ENCODE measurements at places on chromosomes 1 and 21.

DNA sequence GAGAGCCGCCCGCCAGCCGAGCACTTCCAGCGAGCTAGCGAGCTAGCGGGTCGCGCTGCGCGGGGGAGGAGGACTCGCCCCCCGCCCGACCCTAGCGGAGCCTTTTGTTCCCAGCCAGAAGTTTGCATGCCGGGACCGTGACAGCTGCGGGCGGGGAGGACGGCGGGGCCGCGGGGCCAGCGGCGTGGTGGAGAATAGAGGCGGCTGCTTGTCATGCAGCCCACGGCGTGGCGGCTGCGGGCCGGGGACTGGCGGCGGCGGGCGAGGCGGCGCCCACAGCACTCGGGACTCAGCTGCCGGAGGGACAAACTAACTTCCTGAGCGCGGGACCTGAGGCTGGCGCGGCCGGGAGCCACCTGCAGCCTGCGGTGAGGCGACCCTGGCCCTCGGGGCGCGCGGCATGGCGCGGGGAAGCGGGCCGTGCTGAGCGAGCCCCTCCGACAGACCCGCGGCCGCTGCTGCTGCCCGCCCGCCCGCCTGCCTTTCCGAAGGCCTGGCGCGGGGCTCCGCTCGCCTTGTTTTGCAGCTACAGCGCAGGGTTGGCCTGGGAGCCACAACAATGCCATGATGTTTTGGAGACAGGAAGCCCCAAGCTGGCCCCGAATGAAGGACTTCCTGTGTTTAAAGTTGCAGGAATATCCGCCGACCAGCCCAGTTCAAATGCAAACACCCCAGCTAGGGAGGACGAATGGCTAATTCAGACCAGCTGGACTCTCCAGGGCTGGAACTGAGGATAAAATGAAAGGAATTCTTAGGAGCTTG lies 82.2 kb upstream of the BMP8A start:
- no peak for DNase-seq

DNA sequence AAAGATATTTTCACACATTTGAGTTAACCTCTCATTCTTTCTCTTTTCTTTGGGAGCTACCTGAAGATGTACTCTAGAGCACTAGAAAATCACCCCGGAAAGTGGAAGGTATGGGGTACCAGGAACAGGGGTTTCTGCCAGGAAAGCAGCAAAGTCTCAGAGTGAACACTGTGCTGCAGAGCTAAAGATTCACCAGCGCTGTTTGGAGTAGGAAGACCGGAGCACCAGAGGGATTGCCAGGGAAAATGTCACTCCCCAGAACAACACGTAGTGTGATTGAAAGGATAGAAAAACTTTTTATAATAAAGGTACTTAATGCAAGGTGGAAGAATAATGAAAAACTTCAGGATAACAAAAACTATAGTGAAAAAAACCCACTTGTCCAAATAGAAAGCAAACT lies 26.7 kb upstream of the KCNK1 start:
- no peak for DNase-seq

DNA sequence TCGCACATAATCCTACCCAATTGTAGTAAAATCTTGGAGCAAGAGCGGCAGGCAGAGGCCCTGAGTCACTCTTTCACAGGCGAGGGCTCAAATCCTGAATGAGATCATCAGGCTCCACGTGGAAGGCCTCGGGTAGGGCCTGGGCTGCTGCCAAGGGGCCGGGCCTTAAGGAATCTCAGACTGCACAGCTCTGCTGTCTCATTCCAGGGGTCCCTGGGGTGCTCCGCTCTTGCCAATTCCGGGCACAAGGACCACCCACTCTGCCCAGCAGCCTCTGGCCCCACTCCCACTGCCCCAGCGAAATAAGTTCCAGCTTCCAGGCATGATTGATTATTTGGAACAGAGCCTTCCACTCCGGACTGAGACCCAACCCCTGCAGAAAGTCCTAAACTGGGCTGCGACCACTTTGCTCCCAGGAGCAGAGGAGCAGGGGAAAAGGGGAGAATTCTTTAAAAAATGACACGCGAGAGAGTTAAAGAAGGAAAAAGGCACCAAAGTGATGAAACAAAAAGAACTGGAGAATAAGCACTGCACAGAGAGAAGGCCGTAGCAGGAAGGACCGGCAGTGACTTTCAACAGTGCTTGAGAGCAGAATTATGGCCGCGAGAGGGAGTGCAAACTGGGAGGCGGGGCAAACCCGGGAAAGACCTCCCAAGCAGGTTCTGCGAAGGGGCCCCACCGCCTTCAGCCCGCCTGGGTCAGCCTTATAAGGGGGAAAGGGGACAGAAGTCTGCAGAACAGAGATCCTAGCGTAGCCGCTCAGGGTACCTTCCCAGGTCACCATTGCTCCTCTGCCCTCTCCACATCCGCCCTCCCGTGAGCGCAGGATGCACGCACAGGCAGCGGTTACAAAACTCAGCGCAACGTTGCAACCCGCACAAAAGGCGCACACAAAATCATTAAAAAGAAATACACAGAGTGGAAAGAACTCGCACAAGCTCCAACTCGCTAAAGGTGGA lies 2.0 kb downstream of the ADAMTS1 start:
- DNase-seq: no peak

DNA sequence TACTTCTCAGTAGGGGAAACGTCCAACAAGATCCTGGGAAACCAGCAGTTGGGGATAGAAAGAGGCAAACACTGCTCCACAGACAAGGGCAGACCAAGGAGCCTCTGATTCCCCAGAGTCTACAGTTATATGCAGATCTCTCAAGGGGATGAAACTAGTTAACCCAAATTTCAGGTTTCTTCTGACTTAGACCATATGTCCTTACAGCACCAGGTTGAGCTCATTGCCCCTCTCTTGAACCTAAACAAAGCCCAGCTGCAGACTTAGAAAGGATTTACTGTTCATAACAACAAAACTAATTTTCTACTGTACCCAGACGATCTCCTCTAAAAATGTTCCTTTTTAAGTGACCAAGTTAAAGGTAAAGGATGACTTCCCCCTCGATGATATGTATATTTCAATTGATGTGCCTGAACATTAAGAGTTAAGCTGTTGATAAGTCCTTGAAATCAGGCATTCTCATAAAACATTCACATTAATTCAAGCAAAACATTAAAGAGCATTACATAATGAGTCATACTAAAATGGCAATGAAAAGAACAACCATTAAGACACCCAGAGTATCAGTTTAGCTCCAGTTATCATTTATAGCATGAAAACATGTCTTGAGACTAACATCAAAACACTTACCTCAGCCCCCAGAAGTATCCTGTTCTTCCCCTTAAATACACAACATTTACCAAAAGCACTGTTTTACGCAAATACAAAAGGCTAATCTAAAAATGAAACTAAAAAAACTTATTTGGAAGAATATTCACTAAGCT lies 24.1 kb downstream of the SMYD3 start:
- no peak for DNase-seq

DNA sequence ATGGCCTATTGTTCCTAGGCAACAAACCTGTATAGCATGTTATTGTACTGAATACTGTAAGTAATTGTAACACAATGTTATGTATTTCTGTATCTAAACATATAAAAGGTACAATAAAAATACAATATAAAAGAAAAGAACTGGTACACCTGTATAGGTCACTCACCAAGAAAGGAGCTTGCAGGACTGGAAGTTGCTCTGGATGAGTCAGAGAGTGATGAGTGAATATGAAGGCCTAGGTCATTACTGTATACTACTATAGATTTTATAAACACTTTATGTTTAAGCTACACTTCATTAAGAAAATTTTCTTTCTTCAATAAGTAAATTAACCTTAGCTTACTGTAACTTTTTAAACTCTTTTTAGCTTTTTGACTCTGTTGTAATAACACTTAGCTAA lies 559.9 kb downstream of the PLPP3 start:
- no peak for DNase-seq

DNA sequence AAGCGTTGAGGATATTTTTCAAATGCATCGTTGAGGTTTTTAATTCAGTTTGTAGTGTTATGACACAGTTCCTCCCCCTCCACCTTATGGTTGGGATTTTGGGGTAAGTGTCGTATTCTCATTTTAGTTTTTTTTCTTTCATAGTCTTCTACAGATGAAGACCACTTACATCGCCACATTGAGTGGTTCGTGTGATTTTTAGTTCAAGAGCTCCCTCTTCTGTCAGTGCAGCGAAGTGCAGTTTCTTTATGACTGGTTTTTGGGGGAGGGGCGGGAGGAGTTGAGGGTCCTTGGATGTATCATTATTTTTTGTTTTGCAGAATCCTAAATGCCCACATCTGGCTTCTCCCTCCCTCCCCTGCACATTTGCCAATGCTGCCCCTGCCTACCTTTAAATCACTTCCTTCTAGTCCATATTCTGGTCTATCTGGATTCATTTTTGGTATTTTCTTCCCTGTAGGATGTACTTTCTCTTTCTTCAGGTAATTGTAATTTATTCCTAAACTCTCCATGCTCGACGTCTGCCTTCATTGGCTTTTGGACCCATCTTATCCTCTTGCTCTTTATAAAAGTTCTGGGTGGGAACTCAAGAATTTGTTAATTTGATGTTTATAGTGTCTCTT lies 433.1 kb downstream of the CAMTA1 start:
- no peak for DNase-seq

DNA sequence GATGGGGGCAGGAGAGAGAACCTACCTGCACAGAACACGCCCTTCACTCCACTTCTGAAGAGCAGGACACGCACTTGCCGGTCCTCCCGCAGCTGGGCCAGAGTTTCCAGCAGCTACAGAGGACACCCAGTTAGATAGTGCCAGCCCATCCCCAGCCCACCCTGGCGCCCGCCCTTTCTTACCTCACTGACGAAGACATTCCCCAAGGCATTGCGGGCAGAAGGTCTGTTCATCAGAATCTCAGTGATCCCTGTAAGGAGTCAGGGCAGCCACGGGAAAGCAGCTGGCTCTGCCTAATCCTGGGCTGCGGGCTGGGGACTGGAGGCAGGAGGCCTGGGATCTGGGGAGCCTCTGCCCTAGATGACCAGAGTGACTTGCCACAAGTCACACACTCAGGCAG lies 10.0 kb downstream of the ECHDC2 start:
- DNase-seq: no peak

DNA sequence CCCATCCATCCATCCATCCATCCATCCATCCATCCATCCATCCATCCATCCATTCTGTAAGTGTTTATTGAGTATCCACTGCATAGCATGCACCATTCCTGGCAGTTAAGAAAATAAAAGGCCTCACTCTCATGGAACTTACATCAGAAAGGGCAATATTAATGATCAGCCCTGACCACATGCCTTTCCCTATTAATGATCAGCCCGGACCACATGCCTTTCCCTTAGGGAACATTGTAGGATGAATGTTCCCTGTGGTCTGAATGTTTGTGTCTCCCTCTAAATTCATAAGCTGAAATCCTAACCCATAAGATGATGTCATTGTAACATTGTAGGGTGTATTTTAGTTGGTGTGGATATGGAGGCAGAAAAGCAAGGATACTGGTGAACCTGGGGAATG lies 365.8 kb downstream of the KIF26B start:
- no peak for DNase-seq

GRCh38 chr1:154502744-154503115 lies 518 bp upstream of the SHE start:
- DNase-seq: no peak

- DNase-seq: no peak
Measured at GRCh38 chr1:153598309-153599172, 14.4 kb downstream of the S100A16 start.

- no peak for DNase-seq
Measured at GRCh38 chr1:230067871-230068620, 1.0 kb downstream of the GALNT2 start.

DNA sequence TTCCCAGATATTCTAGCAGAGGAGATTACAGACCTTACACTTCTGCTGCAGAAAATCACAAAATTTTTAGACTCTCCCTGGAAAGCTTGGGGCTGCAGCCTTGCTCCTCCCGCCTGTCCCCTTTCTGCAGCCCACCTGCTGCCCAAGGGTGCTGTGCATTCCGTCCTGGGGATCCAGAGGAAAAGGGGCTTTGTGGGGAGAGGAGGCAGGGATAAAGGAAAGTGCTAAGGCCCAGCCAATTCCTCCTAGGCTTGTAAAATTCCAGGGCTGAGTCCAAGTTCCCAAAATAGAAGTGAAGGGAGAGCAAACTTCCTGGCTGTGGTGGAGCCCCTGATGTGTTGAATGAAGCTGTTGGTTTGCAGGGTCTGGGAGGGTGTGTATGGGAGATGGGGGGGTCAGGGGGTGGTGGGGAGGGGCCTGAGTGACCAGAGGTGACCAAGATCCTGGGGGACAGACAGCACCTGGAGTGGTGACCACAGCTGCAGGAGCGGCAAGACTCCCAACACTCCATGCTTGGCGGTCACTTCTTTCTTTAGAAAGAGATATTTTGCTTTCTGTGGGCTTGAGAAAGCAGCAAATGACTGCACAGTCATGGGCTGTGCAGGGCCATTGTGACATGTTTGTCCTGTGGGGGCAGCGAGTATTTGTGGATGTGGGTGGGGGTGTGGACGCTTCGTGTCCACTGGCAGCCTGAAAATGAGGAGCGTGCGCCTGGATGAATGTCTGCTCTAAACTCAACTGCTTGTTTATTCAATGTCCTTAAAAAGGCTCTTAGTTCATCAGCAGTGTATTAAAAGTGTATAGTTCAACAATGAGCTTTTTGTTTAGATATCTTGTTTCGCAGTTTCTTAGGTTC lies 68.4 kb downstream of the TLR5 start:
- DNase-seq: no peak

- DNase-seq: no peak
Measured at GRCh38 chr1:165376041-165376810, 19.7 kb upstream of the LMX1A start.

- DNase-seq: no peak
Measured at GRCh38 chr21:25246546-25246945, 360.7 kb downstream of the MRPL39 start.

DNA sequence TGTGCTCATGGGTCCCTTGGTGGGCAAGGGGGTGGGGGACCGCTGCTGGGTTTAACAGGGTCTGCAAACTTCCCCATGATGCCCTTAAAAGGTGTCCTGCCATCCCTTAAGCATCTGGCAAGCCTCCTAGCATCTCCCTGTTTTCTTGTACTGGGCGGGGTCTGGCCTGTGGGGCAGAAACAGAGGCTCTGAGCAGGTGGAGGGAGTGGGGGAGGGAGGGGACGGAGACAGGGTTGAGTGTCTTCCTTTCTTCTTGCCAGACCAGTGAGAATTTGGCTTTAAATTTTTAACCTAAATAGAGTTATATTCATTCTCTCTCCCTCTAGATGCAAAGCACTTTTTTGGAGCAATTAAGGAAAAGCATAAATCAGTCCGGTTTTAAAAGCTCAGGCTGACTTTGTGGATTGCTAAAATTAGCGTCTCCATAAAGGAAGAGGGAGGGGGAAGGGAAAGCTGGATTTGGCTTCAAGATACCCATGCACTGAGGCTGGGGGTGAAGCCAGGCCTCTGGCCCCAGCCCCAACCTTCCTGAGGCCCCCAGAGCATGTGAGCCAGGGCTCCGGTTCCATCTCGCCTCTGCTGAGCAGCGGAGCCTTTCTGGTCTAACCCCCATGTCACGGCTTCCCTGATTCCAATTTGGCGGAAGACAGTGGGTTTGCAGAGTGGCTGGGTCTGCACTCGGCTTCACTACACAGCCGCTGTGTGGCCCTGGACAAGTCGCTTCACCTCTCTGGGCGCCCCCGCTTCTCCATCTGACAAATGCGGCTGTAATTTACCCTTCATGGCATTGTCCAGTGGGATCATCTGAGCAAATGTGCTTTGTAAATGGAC lies 25.3 kb downstream of the IGSF21 start:
- DNase-seq: no peak

All from stimulated activated CD4-positive, alpha-beta T cell treated with anti-CD3 and anti-CD28 coated beads, Interleukin-2, amount 100 ng/mL, for 4 hours (primary cell).